ENCODE measurements at places on chromosomes 2 and 18.

DNA sequence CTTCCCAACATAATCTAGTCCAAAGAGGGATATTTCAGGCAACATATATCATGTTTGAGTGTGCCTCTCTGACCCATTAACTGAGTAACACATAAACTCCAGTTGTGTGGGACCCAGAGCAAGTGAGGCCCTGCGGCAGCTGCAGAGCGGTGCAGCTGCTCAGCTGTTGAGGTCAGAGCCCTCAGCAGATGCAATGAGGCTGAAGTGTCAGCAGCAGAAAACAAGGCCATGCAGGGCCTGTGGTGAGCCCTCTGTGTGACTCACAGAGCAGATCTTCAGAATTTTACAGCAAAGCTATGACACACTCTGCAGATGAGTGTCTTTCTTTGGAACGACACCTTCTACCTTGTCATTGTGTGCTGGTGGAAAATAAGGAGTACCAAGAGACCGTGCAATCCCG lies 168.5 kb downstream of the CBLN2 start:
- no peak for DNase-seq

GRCh38 chr2:227363756-227364155 lies 15.3 kb downstream of the TM4SF20 start:
- DNase-seq: no peak

GRCh38 chr2:24981411-24982136 lies 9.8 kb upstream of the DNAJC27 start:
- DNase-seq: no peak

DNA sequence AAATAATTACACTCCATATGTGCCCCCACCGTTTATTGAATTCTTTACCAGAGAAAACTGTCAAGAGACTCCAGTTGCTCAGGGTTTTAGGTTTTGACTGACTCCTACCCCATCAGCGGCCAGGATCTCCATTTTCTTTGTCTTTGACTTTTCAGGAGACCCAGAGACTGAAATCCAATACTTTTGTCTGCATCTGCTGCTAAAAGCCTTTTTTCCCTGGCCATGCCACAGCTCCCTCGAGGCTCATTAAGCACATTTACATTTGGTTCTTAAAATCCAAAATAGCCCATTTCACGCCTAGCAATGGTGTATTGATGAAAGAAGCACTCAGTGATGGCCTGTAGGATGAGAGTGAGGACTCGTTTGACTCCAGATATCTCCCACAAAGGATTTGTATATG lies 332.6 kb upstream of the ACVR2A start:
- DNase-seq: no peak

DNA sequence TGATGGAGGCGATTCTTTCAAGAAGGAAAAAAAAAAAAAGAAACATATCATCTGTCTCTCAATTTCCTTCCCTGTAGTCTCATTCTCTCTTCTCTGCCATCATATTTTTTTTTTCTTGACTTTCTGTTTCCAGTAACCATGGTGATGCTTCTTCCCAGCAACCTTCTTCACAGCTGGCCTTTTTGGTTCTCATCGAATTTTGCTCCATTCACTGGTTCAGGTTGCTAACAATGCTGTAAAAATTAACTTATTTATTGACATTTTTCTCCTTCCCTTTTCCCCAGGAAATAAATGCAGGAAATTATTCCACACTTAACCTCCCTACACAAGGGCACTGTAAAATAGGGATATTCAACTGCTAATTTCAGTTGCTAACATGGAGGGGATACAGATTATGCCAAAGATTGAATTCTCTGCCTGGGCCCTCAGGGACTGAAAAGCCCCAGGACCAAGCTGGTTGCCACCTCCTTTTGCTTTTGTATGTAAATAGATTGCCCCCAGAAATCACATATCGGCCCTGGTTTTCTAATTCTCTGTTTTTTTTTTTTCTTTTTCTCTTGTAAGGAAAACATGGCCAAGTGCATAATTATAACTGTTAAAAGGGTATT lies 154.7 kb downstream of the MAP2 start:
- DNase-seq: no peak

GRCh38 chr2:231326404-231326803 lies 69.1 kb upstream of the B3GNT7 start:
- DNase-seq: no peak

DNA sequence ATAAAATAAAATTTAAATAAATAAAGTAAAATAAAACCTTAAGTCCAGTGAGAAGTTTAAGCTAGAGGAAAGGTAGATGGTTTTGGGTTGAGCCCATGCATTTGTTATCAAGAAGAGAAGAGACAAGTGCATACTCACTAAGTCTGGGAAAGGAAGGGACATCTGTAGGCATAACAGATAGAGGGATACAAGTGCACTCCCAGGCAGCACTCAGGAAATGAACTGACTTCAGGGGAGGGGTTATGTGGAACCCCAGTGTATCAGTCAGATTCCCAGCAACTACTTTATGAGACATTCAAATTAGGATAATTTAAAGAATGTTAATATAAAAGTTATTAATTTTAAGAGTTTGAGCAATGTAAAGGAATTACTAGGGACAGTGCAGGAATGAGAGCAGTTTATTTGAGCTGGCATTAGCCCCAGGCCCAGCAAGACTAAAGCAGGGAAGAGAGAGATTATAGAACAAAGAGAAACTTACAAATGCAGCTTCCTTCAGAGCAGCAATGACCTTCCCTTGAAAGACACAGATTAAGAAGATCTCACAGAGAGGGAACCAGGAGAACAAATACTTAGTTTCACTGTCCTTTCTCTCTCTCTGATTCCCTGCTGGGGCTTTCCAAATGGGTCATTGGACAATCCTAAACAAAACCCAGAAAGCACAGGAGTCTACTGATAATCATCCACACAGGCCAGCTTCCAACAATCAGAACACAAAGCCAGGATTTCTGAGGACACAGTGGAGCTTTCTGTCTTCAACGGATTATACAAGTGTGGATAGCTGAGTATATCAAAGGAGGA lies 109.7 kb downstream of the ERBB4 start:
- no peak for DNase-seq

GRCh38 chr18:73768043-73768442 lies 379.6 kb downstream of the FBXO15 start:
- no peak for DNase-seq

DNA sequence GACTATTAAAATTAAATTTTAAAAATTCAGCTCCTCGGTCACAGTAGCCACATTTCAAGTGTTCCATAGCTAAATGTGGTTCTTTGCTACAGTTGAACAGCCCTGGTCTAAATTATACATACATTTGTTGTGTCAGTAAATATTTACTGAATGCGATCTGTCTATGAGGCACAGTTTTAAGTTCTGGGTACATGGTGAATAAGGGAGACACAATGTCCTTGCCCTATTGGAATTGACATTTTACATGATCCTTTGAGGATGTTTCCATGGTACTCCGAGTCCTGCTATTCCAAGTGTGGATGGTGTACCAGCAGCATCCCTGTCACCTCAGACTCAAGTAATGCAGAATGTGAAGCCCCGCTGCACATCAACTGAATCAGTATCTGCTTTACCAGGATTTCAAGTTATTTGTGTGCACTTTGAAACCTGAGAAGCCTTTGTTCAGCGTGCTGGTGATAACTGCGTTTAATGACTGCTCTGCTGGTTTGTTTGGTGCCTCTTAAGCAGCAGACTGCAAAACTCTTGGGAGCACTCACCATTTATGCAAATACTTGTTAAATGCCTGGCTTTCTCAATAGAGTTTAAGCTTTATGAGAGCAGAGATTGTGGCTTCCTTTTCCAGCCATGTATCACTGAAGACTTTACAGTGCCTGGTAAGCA lies 1.5 kb downstream of the GALNT1 start:
- DNase-seq: no peak

DNA sequence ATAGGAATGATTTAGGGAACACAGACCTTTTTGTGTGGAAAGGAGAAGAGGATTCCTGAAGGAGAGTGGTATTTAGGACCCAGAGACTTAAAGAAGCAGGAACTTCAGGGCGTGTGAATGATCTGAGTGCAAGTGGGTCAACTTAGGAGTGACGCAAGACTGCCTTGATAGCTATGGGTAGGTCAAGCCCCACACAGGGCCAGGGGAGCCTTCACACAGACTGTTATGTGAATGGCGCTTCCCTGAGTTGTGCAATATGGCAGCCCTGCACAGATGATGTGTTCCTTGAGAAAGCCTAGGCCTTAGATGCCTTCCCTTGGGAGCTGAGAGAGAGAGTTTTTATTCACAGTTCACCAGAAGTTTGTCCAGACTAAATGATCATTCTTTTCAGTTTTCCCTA lies 47.1 kb upstream of the IGFBP5 start:
- no peak for DNase-seq

GRCh38 chr2:61943251-61943650 lies 37.8 kb downstream of the COMMD1 start:
- no peak for DNase-seq

DNA sequence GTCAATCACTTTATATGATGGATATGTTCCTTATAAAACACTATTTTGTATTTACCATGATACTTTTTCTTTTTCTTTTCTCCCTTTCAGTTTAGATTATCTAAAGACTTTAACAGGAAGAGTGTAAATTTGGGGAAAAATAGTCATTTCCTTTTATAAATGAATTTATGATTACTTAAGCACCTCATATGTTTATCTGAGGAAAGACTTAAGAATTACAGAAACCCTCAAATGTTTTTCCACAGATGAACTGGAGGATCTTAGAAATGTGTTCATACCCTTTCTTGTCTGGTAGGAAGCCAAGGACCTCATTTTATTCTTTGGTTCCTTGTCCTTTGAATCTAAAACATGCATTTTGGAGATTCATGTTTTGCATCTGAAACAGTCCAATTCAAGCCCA lies 36.7 kb downstream of the MAPRE2 start:
- no peak for DNase-seq

DNA sequence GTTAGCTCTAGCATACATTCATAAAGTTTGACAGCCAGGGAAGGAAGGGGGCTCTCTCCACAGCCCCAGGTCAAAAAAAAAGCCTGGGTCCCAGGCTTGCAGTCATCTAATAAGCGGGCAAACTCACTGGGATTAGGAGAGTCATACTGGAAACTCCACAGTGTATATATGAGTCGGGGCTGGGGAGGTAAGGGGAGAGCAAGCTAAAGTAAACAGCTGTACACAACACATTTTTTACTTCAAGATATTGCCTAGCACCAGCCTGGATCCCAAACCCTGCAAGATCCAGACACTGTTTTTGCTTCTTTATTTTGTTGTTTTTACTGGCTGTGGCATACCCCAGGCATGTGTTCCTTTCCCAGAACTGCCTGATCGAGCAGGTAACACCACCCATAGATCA lies 291.3 kb upstream of the TANK start:
- no peak for DNase-seq

- peak; percentile 28 for DNase-seq
Measured at GRCh38 chr18:23422751-23423418, 30.2 kb upstream of the RIOK3 start.

DNA sequence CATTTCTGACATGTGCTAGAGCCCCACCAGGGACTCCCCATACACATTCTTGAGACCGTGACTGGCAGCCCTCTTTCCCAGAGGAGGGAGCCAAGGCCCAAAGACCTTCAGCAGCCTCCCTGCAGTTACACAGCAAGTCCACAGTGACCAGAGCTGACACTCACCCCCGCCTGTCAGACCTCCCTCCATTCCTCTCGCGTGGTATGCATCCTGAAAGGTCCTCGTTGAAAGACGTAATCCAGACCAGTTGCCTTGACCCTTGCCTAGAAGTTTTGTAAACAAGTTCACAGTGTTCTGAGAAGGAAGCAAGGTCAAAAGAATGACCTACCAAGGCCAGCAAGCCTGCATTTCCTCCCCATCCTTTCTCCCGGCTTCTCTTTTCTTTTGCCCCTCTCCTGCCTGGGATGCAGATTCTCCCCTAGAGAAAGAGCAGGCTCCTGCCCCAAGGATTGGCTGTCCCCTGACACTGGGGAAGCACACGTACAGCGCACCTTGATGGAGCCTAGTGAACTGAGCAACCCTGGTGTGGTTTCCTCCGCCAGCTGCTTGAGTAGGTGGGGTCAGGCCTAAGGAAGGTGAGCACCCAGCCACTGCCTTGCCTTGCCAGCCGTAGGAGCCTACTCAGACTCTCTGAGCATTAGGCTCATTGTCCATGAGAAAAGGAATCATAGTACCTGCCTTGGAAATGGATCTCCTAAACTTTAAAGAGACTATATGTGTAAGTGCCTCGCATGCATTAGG lies 18.3 kb downstream of the TRIB2 start:
- DNase-seq: no peak

GRCh38 chr18:731185-731584 lies 18.8 kb upstream of the ENOSF1 start:
- no peak for DNase-seq

- DNase-seq: no peak
Measured at GRCh38 chr18:2139691-2140090, 431.6 kb downstream of the METTL4 start.

DNA sequence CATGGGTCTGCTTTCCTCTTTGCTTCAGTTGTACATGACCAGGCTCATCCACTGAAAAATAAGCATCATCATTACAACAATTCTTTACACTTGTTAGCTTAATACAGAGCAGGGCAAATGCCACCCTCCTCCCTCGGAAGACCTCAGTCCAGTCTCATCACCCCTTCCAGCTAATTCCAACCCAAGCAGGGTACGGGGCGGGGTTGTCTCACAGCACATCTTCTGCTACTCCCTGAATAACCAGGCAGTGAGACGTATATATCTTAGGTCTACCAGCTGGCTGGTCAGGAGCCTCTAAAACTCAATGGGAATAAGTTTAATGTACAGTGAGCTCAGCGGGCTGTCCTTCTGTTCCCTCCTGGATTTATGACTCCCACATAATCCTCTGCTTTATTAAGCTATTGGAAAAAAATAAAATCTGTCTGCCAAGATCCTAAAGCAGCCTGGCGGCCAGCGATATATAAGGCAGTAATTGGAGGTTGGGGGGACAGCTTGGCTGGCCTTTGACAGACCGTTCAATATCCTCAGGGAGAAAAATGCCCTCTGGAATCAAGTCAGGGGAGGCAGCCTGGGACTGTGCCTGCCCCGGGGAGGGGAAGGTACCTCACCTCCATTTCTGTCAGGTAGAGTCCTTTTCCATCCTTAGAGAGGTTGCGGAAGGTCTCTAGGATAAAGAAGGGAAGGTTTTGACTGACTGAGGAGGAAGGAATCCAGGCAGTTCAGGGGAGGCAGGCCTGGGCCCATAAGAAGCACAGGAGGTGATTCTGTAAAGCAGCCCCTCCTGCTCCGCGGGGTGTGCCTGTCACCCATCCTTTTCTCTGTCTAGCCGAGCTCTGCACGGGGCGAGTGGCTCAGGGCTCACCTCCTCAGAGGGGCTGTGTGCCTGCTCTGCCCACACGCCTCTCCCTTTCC lies 76.3 kb downstream of the CAPN13 start:
- no peak for DNase-seq

- no peak for DNase-seq
Measured at GRCh38 chr2:42868874-42869273, 76.5 kb upstream of the HAAO start.
